Lower leg skin (tissue), 4 donors: ENCODE measurements at places on chromosomes 2 and 18. TPM values are rescaled to one million over a fixed set of nuclear protein-coding genes. Genes with fewer than 3 reads are reported as not detected.

Gene RGPD3
- total RNA-seq = 0.32 TPM

Gene RAB17
- 2.0 TPM for total RNA-seq

Gene EVA1A
- total RNA-seq = 10.3 TPM

Gene MORN2
- 11.0 TPM for total RNA-seq

- DNase-seq = no peak
Measured at GRCh38 chr2:235432741-235433520, 60.9 kb upstream of the AGAP1 start.

DNA sequence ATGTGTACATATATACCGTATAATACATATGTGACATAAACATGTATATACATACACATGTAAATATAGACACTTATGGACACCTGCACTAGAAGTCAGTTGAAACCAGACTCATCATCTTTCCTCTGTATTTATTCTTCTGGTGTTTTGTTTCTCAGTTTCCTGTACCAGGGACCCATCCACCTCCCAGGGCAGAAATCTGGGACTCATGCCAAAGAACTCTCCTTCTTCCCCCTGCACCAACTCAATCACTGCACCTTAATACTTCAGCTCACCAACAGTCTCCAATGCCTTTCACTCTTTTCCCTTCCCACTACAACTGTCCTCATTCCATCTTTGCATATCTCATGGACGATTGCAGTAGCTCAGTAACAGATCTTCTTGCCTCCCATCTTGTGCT is 428.0 kb downstream of the FBXO15 start:
- DNase-seq = no peak

DNA sequence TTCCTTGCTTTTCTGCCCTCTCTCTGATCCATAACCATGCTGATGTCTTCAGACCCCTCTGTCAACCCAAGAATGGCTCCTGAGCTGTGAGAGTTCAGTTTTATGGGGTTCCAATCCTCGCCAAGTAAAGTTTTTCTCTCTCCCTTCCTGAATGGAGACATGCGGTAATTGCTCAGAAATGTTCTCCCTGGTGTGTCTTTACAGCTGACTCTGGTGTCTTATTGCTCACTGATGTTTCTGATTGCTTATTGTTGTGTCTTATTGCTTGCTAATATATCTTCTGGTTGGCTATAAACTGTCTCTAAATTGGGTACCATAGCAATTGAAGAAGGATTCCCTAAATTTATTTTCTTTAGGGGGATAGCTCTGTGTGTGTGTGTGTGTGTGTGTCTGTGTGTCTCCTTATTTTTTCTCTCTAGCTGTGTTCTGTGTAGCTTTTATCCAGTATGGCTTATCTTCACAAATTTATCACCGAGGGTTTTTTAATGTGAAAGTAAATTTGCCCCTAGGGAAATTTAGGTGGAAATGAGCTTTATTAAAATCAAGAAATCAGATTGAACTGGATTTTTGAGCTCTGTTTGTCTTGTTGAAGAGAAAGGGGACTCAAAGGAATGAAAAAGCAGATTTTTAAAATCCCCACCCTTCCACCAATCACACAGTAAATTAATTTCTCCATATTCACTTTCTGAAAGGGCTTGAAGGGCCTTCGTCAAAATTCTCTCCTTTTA is 19.5 kb downstream of the MGAT5 start:
- no peak for DNase-seq
